ENCODE measurements at places on chromosomes 5 and 9.
A peak's percentile ranks its signal among the peaks of the same experiment; 100 is the strongest.

- no peak for DNase-seq
Measured at GRCh38 chr5:1958211-1959010, 75.7 kb upstream of the IRX4 start.

DNA sequence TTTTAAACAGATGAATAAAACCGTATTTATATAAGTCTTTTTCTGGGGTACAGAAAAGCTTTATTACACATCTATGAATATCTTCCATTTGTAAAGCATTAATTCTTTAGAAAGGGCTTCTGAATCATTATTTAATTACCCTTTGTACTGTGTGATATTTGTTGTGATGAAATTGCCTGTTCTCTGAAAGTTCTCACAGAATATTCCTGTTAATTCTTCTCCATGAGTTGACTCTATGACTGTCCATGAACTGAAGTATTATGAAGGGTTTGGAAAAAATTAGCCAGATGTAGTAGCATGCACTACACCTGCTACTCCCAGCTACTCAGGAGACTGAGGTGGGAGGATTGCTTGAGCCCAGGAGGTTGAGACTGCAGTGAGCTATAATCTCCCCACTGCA, 127.0 kb downstream of the MAN2A1 start:
- no peak for DNase-seq

- peak; percentile 89 for DNase-seq
Measured at GRCh38 chr5:116360008-116360853, 214.4 kb downstream of the SEMA6A start.

GRCh38 chr9:97487861-97488260, 13.6 kb upstream of the TMOD1 start:
- DNase-seq, result no peak

- DNase-seq, result peak; percentile 61
Measured at GRCh38 chr9:19568946-19569345, 160.1 kb downstream of the ACER2 start.

GRCh38 chr9:127449332-127449966, 1.8 kb downstream of the RPL12 start:
- DNase-seq, result no peak

DNA sequence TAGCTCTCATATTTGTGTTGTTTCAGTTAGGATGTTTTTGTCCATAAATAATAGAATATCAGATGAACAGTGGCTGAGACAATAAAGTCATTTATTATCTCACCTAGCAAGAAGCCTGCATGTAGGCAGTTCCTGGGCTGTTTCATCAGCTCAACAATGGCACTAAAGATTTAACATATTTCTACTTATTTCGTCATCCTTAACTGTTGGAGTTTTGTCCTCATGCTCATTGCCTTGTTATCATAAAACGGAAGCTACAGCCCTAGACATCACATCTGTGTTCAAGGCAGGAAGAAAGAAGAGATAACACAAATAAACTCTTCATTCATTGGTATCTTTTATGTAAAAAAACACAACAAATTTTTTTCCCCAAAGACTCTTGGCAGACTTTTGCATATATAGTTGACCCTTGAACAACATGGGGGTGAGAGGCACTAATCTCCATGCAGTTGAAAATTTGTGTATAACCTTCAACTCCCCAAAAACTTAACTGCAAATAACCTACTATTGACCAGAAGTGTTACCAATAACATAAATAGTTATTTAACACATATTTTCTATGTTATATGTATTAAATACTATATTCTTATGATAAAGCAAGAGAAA, 277.2 kb upstream of the ADRA1B start:
- DNase-seq, result no peak

- DNase-seq, result no peak
Measured at GRCh38 chr9:132370592-132370991, 15.8 kb upstream of the SETX start.

DNA sequence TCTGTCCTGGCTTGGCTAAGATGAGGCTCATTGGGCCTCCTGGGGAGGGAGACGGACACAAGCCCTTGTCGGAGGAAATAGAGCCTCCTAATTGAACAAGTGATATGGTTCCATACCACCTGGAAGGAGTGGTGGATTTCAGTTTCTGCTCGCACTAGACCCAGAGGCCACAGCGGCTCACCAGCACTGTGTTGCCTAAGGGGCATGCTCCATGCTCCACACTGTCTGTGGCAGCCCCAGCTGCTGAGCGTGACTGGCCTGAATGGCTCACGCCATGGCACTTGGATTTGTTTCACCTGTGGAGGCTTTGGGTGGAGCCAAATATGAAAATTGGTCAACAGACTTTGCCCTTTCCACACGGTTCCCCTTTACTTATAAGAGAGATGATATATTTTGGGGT, 181.1 kb downstream of the HSPA4 start:
- DNase-seq, result no peak

DNA sequence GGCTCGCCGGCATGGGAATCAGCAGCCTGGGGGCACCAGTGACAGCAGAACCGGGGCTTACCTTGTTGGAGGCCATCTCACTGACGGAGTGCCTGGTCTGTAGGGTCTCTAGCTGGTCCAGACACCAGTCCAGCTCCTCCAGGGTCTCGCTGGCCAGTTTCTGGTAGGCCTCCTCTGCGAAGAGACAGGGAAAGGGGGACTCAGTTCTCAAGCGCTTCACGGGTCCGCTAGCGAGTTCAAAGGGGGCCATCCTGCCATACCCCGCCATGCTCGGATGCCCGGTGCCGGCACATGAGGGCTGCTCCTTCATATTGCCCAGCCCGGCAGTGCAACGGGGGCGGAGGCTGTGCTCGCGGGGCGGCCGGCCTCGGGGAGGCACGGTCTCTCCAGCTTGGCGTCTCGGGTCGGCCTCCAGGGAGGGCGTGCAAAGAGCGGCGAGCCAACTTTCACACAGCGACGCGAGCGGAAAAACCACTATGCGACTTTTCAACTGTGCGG, 456.0 kb downstream of the RAB3C start:
- no peak for DNase-seq

GRCh38 chr9:79396168-79396567, 175.6 kb upstream of the TLE4 start:
- DNase-seq, result no peak

GRCh38 chr5:956941-957747, 51.5 kb upstream of the NKD2 start:
- no peak for DNase-seq

DNA sequence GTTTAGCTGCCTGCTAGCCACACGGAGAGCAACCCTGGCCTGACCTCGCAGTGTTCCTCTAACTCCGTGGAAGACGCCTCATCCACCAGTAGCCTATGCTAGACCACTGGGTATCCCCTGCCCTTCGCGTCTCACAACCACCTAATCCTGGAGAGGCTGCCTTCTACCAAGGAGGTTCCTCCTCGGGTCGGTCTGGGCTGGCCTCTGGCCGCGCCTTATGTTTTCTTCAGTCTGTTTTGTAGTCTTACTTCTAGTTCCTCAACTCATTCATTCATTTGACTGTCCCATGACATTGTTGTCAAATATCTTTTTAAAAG, 1.6 kb upstream of the TPM2 start:
- DNase-seq, result no peak

- no peak for DNase-seq
Measured at GRCh38 chr9:114166614-114167572, 11.6 kb downstream of the COL27A1 start.

DNA sequence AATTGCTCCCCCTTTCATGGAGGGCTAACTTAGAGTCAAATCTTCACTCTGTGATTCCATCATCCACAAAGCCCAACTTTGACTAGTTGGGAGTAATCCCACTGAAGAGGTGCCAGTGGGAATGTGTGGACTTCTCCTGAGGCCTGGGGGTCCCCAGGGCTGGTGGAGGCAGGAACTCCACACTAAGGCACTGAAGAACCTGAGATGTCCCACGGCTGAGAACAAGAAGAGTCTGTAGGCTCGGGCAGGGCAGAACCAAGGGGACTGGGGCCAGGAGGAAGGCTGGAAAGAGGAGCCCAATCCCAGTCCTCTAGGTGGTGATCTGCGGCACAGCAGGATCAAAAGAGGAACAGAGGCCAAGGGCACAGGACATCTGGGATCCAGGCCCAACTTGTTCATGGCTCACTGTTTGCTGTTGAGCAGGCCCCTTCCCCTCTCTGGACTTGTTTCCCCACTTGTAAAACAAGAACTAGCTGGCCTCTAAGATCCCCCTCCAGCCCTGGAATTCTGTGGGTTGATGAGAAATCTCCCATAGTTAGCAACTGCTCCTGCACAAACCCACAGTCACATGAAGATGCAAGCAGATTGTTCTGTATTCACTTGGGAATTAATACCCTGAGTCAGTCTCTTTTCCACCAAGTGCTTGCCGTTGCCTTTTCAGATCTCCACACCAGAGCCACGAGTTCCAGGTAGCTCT, 32.7 kb upstream of the ALDH1B1 start:
- no peak for DNase-seq

- no peak for DNase-seq
Measured at GRCh38 chr5:135313405-135313804, 85.6 kb downstream of the MACROH2A1 start.

DNA sequence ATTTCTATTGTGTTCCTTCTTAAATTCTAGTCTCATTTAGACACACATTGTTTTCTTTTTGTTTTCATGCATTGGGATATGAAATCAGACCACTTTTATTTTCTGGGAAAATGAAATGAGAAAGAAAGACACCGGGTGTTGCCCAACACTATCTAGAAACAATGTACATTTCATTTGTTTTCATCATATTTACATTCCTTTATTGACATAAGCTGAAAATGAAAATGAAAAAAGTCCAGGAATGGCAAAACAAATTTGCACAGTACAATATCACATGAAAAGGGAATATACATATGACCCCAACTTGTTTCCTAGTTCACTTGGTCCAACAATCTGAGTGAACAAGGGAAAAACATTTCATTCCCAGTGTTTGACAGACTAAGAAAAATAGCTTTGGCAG, 20.7 kb downstream of the IFNE start:
- DNase-seq, result no peak

- DNase-seq, result no peak
Measured at GRCh38 chr5:89110916-89111646, 228.1 kb upstream of the MEF2C start.

GRCh38 chr9:89533411-89534095, 35.6 kb upstream of the SEMA4D start:
- no peak for DNase-seq

GRCh38 chr9:95130484-95130883, 187.0 kb downstream of the FANCC start:
- DNase-seq, result no peak

DNA sequence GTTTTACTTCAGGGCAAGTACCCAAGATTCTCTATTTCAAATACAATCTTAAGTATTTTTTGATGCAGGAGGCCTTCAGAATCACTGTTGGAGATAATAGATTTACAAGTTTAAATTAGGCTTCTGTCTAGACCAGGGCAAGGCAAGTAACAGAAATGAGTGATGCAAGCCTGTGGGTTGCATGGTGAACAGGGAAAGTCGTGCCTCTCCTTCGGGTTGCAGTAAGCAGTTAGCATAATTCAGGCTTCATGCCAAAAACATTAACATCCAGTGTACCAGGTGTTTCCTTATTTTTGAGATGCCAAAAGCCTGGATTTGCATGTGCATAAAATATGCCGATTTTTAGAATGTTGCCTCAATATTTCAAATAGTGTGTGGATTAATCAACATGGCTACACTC, 369.0 kb downstream of the CAAP1 start:
- DNase-seq, result no peak

DNA sequence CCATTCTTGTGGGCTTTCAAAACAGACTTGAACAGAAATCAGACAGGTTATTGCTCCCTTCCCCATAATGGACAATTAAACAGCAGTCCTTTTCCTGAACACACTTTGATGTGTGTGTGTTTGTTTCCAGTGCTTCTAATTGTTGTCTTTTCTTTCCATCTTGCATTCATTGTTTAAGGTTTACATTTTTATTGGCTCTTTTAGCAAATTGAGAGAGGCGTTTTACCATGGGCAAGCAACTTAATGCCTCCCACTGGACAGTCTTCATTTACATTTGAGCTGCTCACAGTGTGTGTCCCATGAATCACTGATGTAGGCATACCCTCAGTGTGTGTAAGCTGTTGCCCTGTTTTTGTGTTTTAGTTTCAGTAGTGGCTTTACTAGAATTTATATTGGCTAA, 25.0 kb downstream of the WDR36 start:
- no peak for DNase-seq

- DNase-seq, result no peak
Measured at GRCh38 chr5:83919071-83920041, 198.7 kb upstream of the HAPLN1 start.

DNA sequence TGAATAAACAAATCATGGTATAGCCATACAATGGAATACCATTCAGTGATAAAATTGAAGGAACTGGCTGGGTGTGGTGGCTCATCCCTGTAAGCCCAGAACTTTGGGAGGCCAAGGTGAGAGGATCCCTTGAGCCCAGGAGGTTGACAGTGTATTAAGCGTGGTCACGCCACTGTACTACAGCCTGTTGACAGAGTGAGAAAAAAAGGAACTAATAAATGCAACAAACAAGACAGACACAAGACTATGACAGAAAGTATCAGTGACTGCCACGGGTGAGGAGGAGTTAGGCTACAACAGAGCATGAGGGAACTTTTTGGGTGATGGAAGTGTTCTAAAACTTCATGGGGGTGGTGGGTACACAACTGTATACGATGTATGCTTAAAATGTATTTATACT, 2.2 kb downstream of the FNIP1 start:
- DNase-seq, result no peak

DNA sequence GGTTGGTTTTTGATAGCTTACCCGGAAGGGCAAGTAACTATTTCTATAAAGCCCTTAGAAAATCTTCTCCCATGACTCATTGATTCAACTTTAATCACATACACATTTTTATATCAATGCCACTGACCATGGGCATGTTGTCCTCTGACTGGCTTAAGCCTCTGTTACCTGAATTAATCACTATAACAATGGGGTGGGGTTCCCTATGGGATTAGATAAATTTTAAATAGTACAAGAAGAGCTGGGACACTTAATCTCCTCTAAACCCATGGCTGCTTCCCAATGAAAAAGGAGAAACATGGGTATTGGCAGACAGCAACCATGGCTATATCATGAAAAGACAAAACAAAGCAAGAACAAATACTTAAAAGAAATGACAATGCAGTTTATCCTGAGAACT, 636.2 kb downstream of the BRINP1 start:
- no peak for DNase-seq

GRCh38 chr5:90014420-90014819, 395.1 kb downstream of the CETN3 start:
- DNase-seq, result no peak

DNA sequence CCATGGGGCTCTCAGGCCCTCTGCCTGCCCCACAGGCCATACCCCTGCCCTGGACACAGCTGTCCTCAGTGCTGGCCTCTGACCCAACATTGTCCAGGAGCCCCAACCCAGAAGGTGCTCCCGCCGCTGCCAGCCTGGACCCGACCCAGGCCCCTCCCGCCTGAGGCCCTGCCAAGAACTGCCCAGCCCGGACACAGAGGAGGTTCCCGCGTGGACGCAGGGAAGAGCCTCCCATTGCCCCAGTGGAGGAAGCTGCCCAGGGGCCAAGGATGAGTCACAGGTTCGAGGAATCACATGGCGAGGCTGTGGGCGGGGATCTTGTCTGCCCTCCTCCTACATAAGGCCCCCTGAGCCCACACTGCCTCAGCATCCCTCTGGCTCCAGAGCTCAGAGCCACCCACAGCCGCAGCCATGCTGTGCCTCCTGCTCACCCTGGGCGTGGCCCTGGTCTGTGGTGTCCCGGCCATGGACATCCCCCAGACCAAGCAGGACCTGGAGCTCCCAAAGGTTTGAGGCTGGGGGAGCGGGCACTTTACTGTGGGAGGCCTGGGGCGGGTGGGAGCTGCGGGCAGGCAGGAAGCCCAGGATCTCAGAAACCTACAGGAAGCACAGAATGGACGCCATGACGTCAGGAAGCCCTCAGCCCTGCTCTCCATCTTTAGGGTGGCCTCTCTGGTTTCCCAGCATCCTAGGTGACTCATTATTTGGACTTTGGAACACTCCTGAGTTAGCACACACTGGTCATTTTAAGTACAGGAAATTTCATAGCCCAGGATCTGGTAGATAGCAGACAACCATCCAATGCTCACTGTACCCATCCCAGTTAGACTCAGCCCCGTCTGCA, at the start of gene PAEP:
TSS of gene PAEP (plus strand) at position 366 of the 844 bp plus-strand sequence.
- no peak for DNase-seq
